ENCODE measurements at places on chromosomes 12 and 14.

DNA sequence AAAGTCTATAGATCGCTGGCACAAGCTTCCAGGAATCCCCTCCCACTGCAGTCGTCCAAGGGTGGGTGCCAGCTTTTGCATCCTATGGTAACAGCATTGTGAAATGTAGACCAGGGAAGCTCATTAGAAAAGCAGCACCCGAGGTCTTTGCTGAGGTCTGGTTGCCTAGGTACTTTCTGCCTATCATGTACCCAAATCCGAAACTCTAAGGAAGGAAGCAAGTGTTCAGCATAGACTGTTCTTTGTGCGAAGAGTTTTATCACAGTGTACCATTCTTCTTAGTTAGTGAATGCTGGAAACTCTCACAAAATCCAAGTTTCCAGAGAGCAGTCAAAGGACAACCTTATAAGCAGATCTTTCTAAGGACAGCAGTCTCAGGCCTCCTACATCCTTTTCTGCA lies 1532.7 kb upstream of the TMEM132C start:
- no peak for DNase-seq
- no peak overlapping the region for H3K4me3 ChIP-seq
- no peaks in the 10 kb centered on the region for H3K4me1 ChIP-seq
- no peaks in the 10 kb centered on the region for H3K27me3 ChIP-seq
- H3K36me3 ChIP-seq = no peaks in the 10 kb centered on the region

DNA sequence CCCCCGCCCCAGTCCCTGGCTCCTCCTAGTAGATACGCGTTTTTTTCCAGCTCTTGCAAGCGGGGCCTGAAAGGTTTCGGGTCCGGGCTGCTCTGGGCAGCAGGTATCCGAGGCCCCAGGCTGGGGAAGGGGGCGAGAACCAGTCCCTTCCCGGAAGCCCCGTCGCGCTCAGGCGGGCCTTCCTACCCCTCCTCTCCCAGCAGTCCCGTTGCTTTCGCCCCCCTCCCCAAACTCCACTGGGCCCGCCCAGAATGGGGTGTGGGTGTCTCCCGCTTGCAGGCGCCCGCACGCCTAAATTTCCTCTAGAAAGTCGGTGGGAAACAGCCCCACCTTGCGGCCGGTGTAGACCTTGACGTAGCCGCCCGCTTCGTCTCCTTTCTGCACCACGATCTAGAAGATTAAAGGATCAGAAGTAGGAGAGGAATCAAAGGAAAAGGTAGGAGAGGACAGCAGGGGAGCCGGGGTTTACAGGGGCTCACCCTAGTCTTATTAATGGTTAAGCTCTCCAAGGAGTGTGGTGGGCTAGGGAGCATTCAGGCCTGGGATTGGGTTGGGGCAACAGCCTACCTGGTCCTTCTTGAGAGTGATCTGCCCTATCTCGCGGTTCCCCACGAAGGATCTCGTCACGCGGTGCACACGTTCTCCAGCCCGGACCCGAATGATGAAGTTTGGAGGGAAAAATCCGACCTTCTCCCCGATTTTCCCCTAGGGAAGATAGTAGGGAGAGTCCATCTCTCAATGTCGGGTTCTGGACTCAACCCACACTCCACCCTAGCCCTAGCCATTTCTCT lies 7.3 kb downstream of the STAC3 start:
- no peaks in the 10 kb centered on the region for H3K36me3 ChIP-seq
- H3K4me3 ChIP-seq = peak overlapping the region; percentile 57
- peak overlapping the region; percentile 50 for H3K27ac ChIP-seq
- H3K4me1 ChIP-seq = peaks cover 19% of the 10 kb centered on the region
- peaks cover 9% of the 10 kb centered on the region for H3K27me3 ChIP-seq
- peak; percentile 90 for DNase-seq

GRCh38 chr12:31801872-31802271 lies 73.1 kb upstream of the AMN1 start:
- H3K4me1 ChIP-seq = peaks cover 9% of the 10 kb centered on the region
- H3K27me3 ChIP-seq = no peaks in the 10 kb centered on the region
- DNase-seq = no peak
- H3K36me3 ChIP-seq = no peaks in the 10 kb centered on the region
- no peak overlapping the region for H3K27ac ChIP-seq
- H3K4me3 ChIP-seq = no peak overlapping the region

DNA sequence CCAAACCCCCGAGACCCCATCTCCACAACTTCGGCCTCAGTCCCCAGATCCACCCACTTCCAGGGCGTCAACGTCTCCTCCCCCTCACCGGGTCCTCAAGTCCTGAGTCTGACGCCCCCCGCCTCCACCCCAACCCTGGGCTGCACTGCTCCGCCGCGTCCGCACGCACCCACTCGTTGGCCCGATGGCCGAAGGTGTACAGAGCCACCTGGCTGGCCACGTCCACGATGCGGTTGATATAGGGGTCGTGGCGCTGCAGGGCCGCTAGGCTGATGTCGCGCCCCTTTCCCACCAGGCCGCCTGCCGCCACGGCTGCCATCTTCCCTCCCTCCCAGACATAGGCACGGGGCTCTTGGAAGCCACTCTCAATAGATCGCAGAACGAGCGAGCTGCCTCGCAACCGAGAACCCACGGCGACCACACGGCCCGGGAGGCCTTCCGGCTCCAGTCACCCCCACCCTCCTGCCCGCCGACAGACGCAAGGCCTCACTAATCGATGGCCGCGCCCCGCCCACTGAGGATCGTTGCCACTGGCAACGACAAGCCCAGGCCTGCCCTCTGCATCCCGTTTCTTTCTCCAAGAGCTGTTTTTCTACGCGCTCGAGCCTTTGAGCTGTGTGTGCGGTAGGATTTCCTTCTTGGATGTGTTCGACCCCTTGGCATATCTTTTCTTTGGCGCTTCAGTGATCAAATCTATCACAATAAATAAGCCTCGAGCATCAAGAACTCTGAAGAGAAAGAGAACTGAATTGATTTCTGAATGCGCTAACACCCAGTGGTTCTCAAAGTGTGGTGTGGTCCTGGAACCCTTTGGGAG lies at the start of gene DCP1B:
Gene DCP1B, minus strand, starts transcription at position 345 of the 817 bp plus-strand sequence. Its CDS starts 26 bp downstream, at position 319.
- H3K4me1 ChIP-seq = peaks cover 9% of the 10 kb centered on the region
- peak; percentile 98 for DNase-seq
- peak within 1 kb of the TSS; percentile 81 for H3K4me3 ChIP-seq

DNA sequence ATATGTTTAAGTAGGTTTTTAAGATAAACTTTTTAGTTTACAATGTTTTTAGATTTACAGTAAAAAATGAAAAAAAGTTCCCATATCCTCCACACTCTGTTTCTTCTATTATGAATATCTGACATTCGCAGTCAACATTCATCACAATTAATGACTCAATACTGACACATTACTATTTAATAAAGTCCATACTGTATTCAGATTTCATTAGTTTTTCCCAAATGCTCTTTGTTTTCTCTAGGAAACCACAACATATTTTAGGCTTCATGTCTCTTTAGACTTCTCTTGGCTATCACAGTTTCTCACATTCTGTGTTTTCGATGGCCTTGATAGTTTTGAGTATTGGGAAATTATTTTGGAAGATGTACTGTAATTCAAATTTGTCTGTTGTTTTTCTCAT lies 399.8 kb downstream of the SLC6A15 start:
- no peak overlapping the region for H3K4me3 ChIP-seq
- no peak for DNase-seq
- H3K27ac ChIP-seq = no peak overlapping the region
- no peaks in the 10 kb centered on the region for H3K27me3 ChIP-seq
- no peaks in the 10 kb centered on the region for H3K36me3 ChIP-seq
- no peaks in the 10 kb centered on the region for H3K4me1 ChIP-seq

DNA sequence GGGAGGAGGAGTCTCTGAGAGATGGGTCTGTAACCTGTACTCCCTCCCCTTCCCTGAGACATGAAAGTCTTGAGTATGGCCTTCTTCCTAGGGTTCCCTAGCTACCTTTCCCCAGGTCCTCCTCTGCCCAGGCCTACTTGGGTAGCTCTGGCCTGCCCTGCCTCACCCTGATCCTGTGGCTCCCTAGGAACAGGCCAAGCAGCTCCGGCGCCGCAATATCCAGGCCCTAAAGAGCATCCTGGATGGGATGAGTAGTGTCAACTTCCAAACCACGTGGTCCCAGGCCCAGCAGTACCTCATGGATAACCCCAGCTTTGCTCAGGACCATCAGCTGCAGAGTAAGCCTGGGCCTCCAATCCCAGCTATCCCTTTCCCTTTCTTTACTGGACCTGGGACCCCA lies 12.3 kb downstream of the PRPF40B start:
- no peak for DNase-seq
- H3K36me3 ChIP-seq = peaks cover 1% of the 10 kb centered on the region
- H3K27me3 ChIP-seq = no peaks in the 10 kb centered on the region

GRCh38 chr12:68739891-68740290 lies 6.1 kb upstream of the SLC35E3 start:
- H3K27me3 ChIP-seq = no peaks in the 10 kb centered on the region
- H3K4me1 ChIP-seq = no peaks in the 10 kb centered on the region
- H3K27ac ChIP-seq = no peak overlapping the region

DNA sequence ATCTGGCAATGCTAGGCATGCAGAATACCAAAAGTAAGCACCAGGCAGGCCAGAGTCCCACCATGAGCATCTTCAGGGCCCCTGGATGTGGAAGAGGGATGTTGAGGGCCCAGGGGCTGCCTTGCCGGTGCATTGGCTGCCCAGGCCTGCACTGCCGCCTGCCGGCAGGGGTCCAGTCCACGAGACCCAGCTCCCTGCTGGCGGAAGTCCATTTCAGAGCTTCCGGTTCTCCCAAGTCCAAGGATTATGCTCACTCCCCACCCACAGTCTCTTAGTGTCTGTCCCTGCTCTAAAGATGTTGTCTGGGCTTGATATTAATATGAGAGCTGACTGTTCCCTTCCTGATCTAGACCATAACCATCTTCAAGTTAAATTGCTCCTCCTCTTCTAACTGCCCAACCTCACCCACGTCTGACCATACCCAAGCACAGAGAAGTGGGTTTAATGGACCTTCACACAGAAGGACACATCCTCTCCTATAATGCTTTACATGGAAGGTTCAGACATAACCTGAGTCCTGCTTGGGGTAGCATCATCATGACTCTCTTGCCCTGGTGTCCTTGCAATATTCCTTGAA lies 117.4 kb downstream of the DAD1 start:
- peak; percentile 64 for DNase-seq
- peaks cover 4% of the 10 kb centered on the region for H3K4me1 ChIP-seq
- no peak overlapping the region for H3K4me3 ChIP-seq
- H3K36me3 ChIP-seq = no peaks in the 10 kb centered on the region
- no peaks in the 10 kb centered on the region for H3K27me3 ChIP-seq

- H3K27ac ChIP-seq = peak overlapping the region; percentile 51
- peaks cover 38% of the 10 kb centered on the region for H3K4me1 ChIP-seq
- DNase-seq = peak; percentile 44
Measured at GRCh38 chr14:68140076-68140741, 320.6 kb downstream of the RAD51B start.

DNA sequence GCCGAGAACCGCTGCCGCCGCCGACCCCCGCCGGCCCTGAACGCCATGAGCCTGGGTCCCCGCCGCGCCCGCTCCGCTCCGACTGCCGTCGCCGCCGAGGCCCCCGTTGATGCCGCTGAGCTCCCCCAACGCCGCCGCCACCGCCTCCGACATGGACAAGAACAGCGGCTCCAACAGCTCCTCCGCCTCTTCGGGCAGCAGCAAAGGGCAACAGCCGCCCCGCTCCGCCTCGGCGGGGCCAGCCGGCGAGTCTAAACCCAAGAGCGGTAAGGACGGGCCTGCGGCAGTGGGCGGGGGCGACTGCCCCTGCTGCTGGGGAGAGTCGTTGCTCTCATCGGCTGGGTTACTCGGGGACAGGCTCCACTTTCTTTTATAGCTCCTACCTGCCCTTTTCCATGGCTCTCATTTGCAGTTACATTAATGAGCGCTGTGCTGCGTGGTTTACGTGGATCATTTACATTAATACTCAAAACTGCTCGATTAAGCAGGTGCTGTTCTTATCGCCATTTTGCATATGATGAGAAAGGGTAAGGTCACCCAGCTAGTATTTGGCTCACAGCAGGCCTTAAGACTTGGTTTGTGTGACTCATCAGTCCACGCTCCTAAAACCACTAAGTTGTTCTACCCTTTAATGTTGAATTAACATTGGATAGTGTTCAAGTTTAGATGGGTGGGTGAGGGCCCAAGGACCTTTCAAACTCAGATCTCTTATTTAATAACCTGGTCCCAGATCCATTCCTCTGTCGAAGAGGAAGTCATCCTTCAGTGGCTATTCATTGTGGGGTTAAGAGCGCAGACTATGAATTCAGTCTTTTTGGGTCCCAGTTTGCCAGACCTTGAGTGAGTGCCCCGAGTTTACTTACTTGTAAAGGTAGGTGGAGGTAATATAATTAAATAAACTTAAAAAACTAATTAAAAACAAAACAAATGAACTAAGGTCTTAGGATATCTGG lies 823 bp downstream of the RNF10 start:
- DNase-seq = peak; percentile 76
- H3K4me1 ChIP-seq = peaks cover 34% of the 10 kb centered on the region
- no peaks in the 10 kb centered on the region for H3K27me3 ChIP-seq
- no peaks in the 10 kb centered on the region for H3K36me3 ChIP-seq

DNA sequence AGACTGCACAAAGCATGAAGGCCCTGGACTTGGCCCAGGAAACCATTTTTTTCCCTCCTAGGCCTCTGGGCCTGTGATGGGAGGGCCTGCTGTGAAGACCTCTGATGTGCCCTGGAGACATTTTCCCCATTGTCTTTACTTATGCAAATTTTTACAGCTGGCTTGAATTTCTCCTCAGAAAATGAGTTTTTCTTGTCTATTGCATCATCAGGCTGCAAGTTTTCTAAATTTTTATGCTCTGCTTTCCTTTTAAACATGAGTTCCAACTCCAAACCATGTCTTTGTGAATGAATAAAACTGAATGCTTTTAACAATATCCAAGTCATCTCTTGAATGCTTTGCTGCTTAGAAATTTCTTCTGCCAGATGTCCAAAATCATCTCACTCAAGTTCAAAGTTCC lies 43.7 kb upstream of the TRHDE start:
- no peaks in the 10 kb centered on the region for H3K4me1 ChIP-seq
- H3K4me3 ChIP-seq = no peak overlapping the region
- DNase-seq = no peak
- no peak overlapping the region for H3K27ac ChIP-seq
- H3K27me3 ChIP-seq = no peaks in the 10 kb centered on the region

DNA sequence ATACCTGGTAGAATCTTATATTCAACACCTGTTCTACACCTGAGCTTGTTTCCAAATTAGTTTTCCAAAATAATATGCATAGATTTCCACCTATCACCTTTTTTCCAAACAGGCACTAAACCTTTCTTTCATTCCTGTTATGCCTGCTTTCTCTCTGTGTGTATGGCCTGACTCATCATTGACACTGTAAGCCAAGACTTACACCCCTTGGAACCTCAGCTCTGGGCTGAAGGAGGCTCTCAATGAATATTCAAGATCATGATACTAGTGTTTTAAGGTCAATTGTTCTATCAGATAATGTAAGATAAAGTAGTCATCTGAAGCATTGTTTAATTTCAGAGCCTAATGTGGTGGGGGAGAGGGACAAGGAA lies 1193.3 kb downstream of the FLRT2 start:
- no peak overlapping the region for H3K4me3 ChIP-seq
- DNase-seq = no peak
- H3K27ac ChIP-seq = no peak overlapping the region
- H3K4me1 ChIP-seq = no peaks in the 10 kb centered on the region
- no peaks in the 10 kb centered on the region for H3K27me3 ChIP-seq
- H3K36me3 ChIP-seq = no peaks in the 10 kb centered on the region
